ENCODE measurements at places on chromosomes 5 and 9.

- no peak for DNase-seq
Measured at GRCh38 chr9:115109486-115109885, 8.5 kb downstream of the TNC start.

DNA sequence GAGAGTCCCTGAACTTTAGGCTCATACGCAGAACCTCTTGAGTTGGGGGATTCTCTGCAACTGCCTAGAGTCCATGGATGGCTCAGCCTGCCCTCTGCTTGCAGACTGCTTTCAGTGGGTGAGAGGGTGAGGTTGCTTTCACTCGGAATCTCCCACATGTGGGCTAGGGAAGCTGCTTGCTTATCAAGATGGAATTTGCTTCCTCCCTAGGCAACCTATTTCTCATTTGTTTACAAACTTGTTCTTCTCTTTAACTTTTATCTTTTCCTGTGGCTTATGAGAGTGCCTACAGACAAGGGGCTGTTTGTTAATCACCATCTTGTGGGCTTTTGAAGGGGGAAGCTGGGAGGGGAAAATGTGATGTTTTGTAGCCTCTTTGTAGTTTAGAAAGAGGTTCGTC, 10.0 kb downstream of the TLE4 start:
- DNase-seq, result no peak

- no peak for DNase-seq
Measured at GRCh38 chr5:176319827-176320554, 41.6 kb downstream of the KIAA1191 start.

DNA sequence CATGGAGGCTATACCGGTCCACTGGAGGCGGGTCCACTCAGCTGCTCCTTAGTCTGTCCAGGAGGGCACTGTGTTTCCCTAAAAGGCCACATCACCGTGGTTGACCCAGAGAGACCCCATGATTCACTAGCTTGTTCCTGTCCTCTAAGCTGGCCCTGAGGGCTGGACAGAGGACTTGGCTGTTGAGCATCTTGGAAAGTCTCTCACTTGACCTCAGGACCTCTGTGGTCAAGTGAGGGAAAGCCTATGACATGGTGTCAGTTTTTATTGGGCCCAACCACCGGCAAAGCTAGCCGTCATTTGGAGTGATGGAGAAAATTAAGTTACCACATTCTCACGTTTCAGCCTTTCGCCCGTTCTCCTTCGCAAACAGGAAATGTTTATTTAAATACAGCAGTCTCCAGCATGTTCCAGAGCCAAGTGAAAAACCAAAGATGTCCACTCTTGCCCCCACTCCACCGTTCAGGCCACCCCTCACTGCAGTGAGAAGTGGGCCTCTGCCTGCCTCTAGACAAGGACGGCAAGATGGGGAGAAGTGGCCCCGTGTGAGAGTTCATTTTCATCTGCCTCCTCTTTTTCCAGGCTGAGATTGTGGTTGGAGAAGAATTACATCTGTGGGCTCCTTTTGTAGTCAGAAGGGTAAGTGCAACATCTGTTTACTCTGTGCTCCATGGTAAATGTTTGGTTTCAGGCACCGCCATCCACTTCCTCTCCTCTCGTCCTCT, 4.4 kb downstream of the SLIT3 start:
- DNase-seq, result no peak

GRCh38 chr5:130651440-130651839, 513.6 kb downstream of the HINT1 start:
- DNase-seq, result no peak

DNA sequence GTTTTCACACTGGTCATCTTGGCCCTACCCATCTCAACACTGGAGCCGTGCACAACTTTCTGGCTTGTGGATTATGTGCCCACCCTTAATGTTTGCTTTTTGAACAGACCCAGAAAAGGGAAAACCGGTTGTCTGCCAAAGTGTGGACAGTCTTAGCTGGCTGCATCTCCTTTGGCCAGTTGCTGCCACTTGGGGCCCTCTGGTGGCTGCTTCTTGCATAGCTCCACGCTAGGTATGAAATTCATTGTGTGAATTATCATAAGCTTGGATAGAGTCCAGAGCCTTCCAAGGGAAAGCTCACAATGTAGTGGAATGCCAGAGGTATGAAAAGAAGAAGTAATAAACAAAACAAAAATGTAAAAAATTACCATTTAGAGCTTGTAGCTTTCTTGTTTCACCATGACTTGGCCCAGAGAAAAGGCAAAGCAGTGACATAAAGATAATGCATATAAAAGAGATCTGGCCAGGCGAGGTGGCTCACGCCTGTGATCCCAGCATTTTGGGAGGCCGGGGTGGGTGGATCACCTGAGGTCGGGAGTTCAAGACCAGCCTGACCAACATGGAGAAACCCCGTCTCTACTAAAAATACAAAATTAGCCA, 12.5 kb upstream of the SLC36A3 start:
- peak; percentile 86 for DNase-seq

DNA sequence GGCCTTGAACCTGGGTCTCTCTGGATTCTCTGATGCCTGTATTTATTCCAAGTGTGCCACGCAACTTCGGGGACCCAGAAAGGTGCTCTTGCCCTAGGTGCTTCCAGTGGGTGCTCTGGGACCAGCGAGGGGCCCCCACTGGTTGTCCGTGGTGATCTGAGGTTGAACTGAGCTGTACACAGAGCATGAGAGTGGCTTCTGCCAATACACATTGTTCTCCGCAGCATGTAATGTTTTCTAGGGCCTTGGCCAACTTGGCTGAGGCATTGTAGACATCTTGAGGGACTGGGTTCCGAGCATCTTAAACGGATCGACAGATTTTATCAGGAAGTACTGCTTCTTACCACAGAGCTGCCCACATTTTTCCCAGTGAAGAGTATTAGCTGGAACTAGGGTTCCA, 117.9 kb downstream of the MTX3 start:
- DNase-seq, result no peak

DNA sequence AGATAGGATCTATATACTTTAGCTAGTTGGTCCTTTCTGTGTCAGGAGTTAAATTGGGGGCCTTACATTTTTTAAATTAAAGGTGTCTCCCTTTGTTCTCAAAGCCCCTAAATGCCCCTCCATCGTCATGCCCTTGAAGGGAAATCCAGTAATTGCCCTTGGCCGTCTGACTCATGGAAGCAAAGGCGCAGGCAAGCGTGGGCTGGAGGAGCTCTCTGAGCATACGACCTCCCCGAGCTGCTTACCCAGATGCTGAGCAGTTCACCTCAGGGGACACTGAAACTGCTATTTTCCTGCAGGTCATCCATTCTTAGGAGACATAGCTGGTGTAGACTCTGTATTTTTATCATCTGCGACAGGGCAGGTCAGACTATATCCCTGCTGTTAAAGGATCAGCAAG, 23.0 kb downstream of the PCSK1 start:
- DNase-seq, result no peak

DNA sequence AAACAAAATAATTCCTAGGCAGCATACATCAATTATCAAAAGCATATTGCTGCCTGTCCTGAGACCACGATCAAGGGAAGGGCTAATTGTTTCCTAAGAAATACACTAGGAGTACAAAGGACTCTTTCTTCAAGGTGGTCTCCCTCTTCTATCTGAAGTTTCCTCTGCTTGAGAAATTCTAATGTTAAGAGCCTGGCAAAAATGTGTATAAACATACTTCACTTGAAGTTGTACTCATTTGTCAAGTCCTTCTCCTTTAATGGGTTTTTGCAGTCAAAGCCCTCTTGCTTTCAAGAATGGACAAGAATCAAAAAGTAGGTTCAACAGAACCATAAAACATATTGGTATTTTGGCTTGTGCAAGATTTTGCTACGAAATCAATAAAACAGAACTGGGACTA, 31.1 kb downstream of the UBTD2 start:
- DNase-seq, result no peak

DNA sequence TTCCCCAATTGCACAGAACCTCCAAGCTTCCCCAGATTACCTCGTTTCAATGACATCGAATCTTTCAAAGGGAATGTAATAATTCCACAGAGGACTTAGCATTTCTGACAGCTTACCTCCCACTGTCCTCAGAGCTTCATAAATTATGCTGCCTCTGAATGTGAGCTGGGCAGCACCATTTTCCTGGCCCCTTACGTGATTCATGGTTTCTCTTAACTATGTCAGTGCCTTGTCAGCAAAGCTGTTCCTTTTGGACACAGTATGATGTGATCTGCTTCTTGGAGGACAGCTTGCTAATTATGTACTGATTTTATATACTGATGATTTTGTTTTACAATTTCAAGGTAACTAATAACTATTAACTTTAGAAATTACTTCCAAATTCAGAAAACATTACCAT, 27.7 kb upstream of the SSBP2 start:
- DNase-seq, result no peak

DNA sequence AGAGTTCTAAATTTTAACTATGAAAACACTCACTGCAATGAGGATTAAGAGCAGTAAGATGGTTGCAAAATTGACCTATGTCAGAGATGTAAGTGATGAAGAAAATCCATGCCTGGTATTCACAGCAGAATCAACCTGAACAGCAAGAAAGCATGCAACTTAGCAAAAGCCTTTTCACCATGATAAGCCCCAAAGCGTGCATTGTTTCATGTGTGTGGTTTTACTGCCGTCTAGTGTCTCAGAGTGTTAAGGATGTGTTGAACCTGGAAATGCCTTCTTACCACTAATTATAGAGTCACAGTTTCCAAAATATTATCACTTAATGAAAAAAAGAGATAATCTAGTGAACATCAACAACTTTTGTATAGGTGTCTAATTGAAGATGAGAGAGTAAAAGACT, 415.2 kb upstream of the TRPC7 start:
- no peak for DNase-seq

DNA sequence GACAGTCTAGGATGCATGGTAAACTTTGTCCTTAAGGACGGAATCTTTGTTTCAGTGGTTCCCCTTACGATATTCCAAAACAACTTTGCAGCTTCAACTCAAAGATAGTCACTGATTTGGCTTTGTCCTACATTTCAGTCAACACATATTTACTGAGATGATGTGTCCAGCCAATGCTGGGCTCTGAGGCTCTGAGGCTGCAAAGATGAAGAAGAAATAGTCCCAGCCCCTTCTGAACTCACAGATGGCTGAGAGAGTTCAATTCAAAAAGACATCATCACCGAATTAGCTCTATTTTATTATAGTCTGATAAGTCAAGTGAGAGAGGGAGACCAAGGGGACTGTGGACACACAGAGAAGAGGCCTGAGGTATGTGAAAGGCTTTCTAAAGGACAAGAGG, 544.0 kb downstream of the ACTL7B start:
- no peak for DNase-seq

- DNase-seq, result no peak
Measured at GRCh38 chr5:50447941-50448340, 6.9 kb upstream of the EMB start.

DNA sequence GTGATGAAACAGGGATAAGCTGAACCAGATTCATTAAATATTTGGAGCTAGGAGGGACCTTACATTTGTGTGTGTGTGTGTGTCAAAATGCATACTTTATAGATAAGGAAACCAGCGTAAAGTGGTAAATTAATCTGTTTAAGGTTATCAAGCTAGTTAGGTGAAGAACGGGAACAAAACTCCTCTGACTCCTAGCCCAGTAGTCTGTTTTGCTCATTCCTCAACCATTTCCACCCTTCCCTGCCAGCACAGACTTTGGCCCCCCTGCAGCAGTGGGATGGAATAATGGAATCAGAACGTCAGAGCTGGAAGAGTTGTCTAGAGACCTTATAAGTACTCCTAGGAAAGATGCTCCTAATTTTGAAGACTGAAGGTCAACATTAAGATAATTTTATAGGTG, 6.5 kb downstream of the AGXT2 start:
- DNase-seq, result no peak

GRCh38 chr5:178711572-178711971, 18.9 kb downstream of the ZNF354A start:
- no peak for DNase-seq

DNA sequence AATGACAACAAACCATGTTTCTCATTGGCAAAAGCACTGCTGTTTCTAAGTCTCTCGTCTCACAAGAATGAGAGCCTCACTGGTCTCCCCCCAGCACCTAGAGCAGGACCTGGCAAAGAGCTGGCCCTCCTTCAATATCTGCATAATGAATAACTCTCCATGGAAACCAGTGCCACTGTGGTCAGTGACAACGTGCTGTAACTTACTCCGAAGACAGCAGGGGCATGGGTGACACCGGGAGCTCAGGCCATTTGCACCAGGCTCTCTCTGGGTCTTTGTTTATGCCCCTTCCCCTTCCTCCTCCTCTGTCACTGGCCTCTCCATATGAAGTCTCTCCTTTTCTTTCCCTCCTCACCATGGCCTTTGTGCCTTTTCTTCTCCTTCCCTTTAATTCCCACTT, 33.3 kb downstream of the TAS2R1 start:
- DNase-seq, result no peak

GRCh38 chr5:53397845-53398244, 82.6 kb upstream of the FST start:
- no peak for DNase-seq

- DNase-seq, result peak; percentile 88
Measured at GRCh38 chr5:37717613-37718431, 122.0 kb downstream of the GDNF start.

DNA sequence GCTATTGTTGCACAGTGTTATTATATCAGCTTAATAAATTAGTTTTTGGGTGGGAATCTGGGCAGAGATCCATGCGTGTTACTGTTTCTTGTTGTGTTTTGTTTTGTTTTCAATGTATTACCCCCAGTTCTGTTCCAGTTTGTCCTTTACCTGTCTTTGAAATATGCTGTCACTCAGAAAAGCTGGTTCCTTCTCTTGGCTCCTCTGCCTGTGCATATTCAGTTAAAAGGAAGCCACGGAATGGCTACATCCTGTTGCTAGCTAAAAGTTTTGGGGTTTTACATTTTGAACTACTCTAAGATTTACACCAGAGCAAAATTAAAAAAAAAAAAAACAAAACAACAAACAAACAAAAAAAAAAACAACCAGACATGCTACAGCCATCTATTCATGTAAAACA, 374.9 kb upstream of the RORB start:
- no peak for DNase-seq

GRCh38 chr5:128202320-128202719, 118.8 kb downstream of the SLC12A2 start:
- no peak for DNase-seq

DNA sequence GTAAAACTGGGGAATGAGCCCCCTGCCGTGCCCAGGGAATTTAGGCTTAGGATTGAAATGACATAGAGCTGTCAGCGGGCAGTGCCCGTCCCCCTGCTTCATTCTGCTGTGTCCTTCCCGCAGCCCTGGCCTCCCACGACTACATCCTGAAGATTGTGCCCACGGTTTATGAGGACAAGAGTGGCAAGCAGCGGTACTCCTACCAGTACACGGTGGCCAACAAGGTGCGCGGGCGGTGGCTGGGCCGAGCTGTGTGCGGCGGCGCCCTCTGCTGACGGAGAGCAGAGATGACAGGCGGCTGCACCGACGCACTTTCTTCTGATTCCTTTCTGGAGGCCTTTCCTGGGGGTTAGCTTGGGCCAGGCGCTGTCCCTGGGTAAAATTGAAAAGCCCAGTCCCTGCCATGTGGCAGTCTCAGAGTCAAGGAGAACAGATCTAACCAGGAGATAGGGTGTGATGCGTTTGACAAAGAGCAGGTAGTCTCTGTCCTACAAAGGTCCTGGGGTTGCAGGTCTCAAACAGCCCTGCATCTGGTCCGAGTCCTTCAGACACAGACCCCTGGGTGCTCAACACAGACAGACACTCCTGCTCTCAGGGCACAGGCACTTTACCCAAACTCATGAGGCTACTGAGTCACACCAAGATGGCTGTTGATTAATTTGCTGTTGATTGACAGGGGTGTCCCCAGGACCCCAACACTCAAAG, 26.8 kb upstream of the RPL26L1 start:
- DNase-seq, result peak; percentile 90

GRCh38 chr5:72847989-72848473, 31.6 kb downstream of the TNPO1 start:
- peak; percentile 94 for DNase-seq

GRCh38 chr9:17744786-17745185, 165.9 kb downstream of the SH3GL2 start:
- no peak for DNase-seq

Measured in osteocyte (in vitro differentiated cells).